ENCODE measurements at places on chromosomes 2 and 18.
A peak's percentile ranks its signal among the peaks of the same experiment; 100 is the strongest.

- no peak for DNase-seq
Observed at GRCh38 chr2:108633409-108633808, 85.9 kb upstream of the RANBP2 start.

- DNase-seq, result no peak
Observed at GRCh38 chr2:161135951-161136593, 24.2 kb upstream of the TANK start.

DNA sequence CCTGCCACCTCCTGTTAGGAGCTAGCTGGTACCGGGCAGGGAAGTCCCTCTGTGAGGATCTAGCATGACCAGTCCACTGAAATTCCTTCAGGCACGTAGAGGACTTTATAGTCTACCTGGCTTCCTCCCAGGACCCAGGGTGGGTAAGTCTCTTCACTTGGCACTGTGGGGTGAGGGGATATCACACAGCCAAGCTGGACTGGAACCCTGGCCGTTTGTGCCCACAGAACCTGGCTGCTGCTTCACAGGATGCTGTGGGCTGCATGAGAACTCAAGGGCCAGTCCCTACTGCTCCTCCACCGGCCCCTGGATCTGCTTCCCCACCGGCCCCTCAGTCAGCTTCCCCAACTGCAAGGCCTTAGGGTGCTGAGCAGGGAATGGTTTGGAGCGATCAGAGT lies 35.8 kb downstream of the HS1BP3 start:
- no peak for DNase-seq

- DNase-seq, result no peak
Observed at GRCh38 chr2:189639007-189639609, 22.2 kb upstream of the ASNSD1 start.

GRCh38 chr18:22545066-22545760 lies 127.5 kb upstream of the CTAGE1 start:
- no peak for DNase-seq

DNA sequence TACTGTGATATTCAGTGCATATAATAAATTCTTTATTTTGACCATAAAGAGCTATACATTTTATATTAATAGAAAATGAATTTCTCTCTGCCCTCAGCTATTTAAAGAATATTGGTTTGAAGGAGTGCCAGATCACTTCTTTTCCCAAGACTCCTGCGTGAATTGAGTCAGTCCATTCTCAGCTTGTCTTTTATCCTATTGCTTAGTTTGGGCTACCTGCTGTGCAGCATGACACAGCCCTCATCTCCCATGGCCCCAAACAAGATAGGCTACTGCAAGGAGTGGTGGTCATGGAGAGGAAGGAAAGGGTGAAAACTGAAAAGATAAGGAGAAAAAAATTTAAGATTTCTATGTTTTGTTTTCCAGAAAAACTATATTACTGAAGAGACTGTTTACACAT lies 10.1 kb upstream of the FBXO11 start:
- DNase-seq, result no peak

GRCh38 chr2:215439404-215439803 lies 3.5 kb upstream of the FN1 start:
- no peak for DNase-seq

- no peak for DNase-seq
Observed at GRCh38 chr2:217186668-217187159, 326.9 kb upstream of the TNP1 start.

- DNase-seq, result no peak
Observed at GRCh38 chr2:19176977-19177376, 181.4 kb downstream of the OSR1 start.

- no peak for DNase-seq
Observed at GRCh38 chr2:169462896-169463695, 16.2 kb upstream of the BBS5 start.

DNA sequence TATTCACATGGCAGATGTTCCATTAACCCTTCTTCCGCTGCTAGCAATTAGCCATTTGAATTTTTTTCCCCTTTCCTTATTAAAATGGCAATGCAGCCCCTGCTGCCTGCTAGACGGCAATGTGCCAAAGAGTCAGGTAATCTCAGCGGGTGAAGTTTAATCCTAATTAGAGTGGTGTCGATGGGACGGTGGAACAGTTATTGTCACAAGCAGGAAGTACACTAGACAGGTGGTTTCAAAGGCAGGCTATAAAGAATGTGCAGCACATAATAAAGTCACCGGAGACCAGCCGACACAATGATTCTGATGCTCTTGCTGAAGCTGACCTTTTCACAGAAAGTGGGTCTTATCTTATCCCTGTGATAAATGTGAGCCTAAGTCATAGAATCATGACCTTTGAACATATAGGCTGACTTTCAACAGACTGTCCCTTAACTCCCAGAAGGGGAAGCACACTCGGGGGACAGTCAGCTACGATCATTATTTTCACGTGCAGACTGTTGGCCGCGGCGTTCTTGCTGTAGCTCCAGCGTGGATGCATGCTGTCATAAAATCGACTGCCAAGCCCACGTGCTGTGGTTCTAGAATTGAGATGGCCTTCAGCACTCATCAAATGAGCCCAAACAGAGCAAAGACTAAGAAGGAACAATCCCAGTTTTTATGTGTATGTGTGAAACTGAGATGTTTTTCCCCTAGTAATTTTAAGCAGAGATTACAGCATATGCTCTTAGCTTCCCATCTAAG lies 926.2 kb upstream of the SOX11 start:
- no peak for DNase-seq

DNA sequence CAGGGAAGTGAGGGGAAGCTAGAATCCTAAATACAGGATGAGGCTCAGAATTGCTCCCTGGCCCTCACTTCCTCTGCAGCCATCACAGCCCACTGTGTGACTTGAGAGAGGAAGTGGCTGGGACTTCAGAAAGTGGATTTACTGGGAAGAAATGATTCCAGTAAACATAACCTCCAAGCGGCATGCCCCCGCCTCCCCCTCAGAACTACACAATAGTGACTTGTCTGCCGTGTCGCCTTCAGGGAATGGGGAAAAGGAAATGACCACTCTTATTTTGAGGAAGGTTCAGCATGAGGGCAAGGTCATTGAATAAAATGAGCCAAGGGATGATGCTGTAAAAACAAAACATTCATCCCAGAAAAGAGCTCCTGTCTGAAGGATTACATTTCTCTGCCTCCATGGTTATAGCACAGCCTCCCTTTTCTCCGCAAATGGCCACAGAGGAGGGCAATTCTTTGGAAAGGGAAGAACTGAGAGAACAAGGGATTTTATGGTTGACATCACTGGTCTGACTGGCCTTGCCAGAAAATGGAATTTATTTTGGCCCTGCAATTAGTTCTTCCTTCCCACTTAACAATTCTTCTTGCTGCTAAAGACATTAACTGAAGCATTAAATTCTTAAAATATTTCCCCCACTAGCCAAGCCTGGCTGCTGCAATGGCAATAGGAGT lies 78.9 kb upstream of the DAPL1 start:
- DNase-seq, result no peak

- no peak for DNase-seq
Observed at GRCh38 chr2:55232863-55233657, 572 bp downstream of the RPS27A start.

- no peak for DNase-seq
Observed at GRCh38 chr18:45910405-45911023, 56.6 kb downstream of the EPG5 start.

- DNase-seq, result no peak
Observed at GRCh38 chr2:161972866-161973265, 101.1 kb downstream of the DPP4 start.

DNA sequence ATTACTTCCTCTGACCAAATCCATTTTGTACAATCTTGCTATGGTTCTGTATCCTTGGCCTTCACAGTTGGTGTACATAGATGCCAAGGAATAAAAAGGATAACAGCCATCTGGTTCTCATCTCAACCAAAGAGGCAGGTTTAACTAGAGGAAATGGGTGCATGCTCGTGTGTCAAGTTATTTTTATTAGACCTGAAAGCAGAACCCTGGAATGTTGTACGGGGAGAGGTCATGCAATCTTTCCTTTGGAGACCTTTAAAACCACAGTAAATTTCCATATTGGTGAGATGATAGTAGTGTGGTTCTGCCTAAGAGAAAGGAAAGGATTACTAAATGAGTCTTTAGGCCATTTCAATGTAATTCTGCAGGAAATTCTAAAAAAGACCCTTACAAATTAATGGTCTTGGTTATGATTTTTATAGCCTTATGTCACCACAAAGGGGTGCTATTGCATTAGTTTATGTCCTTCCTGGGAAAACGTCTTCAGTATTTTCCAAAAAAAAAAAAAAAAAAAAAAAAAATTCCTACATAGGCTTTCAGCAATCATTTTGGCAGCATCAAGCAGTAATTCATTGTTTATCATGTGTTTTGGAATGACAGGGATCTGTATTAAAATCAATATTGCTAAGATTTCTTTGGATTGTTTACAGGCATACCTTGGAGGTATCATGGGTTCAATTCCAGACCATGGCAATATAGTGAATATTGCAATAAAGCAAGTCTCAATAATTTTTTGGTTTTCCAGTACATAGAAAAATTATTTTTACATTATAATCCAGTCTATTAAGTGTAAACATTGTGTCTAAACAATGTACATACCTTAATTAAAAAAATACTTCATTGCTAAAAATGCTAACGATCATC lies 270.8 kb downstream of the NYAP2 start:
- no peak for DNase-seq

DNA sequence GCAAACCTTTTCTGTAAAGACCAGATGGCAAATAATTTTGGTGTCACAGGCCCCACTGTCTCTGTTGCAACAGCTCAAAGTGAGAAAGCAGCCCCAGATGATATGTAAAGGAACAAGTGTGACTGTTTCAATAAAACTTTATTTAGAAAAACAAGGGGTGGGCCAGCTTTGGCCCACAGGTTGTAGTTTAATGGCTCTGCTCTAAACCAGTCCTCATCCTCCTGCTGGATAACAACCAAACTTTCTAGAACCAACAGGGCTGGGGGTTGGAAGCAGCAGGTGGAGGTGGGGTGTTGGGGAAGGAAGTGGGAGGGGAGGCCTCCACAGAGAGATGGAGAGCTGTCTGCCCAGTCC lies 28.8 kb upstream of the INHBB start:
- DNase-seq, result no peak

- no peak for DNase-seq
Observed at GRCh38 chr2:53450923-53451322, 316.7 kb upstream of the CHAC2 start.

GRCh38 chr2:31651267-31651666 lies 70.5 kb upstream of the SRD5A2 start:
- no peak for DNase-seq

GRCh38 chr2:56688661-56689060 lies 504.9 kb downstream of the CCDC85A start:
- no peak for DNase-seq

GRCh38 chr2:24045511-24046508 lies 1.4 kb downstream of the WDCP start:
- no peak for DNase-seq

- peak; percentile 59 for DNase-seq
Observed at GRCh38 chr18:44887227-44887631, 206.5 kb downstream of the SETBP1 start.

GRCh38 chr18:64707052-64707451 lies 558.2 kb upstream of the LINC00305 start:
- DNase-seq, result no peak

- DNase-seq, result no peak
Observed at GRCh38 chr2:112920923-112921532, 10.1 kb downstream of the IL37 start.

GRCh38 chr2:69914950-69915945 lies at the start of gene MXD1:
MXD1 (plus strand) TSS chr2:69915109; CDS start chr2:69915331, 222 bp downstream.
- no peak for DNase-seq

GRCh38 chr2:97936199-97936598 lies 59.5 kb downstream of the TMEM131 start:
- DNase-seq, result no peak

GRCh38 chr2:98830571-98831145 lies 99.7 kb upstream of the MGAT4A start:
- no peak for DNase-seq

DNA sequence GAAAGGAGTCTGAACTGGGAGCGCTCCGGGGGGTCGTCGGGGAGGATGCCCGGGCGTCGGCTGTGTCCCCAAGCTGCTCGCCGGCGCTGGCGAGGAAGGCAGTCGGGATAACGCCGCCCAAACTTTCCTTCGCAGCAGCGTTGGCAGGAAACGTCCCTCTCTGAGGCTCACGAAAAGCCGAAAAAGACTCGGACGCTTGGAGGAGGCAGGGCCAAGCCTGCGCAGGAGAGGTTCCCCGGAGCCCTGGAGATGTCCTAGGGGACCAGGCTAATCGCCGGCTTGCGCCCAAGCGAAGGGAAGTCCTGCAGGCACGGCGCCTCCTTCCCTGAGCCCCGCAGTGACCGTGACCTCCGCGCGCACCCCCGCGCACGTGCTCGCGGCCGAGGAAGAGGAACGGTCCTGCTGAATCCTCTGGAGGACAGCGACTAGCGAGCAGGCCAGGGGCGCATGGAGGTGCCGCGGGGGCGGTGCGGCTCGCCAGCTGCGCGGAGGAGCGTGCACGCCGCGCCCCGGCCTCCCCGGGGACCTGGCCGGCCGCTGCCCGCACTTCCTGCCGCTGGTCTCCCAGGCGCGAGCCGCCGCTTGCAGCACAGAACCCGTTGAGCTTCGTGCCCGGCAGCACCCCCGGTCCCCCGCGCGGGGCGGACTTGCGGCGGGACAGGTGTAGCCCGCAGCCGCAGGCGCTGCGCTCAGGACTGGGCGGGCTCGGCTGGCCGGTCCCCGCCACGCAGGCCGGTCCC lies at the start of gene SH3RF3:
TSS of gene SH3RF3 (plus strand) at position 590 of the 740 bp plus-strand sequence.
- no peak for DNase-seq

- DNase-seq, result no peak
Observed at GRCh38 chr2:157764386-157764785, 111.7 kb downstream of the ACVR1 start.

DNA sequence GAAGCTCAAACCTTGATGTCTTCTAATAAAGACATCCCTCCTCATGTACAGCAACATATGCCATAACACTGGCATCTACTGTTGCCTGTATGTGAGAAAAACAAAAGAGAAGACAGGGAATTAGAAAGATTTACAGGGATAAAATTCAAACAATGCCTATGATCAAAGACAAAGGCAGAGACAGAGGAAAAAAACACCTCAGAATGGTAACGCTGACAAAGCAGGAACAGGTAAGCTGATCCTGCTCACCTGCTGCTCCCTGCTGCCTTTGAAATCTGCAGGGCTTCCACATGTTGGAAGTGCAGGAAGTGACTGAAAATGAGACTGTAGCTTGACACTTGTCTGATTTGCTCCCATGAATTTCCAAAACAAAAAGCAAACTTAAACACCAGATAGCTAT lies 90.2 kb upstream of the DNAJC10 start:
- DNase-seq, result no peak

DNA sequence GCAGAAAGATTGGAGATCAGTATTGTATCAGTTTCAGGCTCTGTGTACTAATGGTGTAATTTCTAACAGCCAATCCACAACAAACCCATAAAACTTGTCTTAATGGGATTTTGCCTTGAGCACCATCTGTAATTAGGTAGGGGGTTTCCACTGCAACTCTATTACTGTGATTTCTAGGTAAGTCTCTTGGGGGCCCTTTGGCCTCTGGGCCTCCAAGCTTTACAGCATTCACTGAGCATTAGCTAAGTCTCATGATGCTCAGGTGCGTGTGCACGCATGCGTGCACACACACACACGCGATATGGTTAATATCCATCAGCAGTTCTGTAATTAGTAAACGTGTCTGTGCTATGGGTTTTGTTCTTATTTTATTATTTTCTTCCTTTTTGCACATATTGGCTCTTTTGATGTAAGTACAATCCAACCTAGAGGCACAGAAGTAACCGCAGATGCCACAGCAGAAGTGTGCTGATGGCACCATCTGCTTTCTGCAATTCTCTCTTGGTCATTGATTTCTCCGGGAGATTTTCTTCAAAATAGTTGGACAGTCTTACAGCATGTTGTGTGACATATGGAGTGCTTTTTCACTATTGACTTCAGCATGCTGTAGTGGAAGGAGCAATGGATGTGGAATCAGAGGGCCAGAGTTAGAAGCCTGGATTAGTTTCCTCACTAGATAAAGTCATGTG lies 592.0 kb downstream of the LRRTM4 start:
- DNase-seq, result no peak
